Esophagus squamous epithelium (tissue), 5 donors: ENCODE measurements at places on chromosomes 16 and 17. TPM values are rescaled to one million over a fixed set of nuclear protein-coding genes. Genes with fewer than 3 reads are reported as not detected.

DNA sequence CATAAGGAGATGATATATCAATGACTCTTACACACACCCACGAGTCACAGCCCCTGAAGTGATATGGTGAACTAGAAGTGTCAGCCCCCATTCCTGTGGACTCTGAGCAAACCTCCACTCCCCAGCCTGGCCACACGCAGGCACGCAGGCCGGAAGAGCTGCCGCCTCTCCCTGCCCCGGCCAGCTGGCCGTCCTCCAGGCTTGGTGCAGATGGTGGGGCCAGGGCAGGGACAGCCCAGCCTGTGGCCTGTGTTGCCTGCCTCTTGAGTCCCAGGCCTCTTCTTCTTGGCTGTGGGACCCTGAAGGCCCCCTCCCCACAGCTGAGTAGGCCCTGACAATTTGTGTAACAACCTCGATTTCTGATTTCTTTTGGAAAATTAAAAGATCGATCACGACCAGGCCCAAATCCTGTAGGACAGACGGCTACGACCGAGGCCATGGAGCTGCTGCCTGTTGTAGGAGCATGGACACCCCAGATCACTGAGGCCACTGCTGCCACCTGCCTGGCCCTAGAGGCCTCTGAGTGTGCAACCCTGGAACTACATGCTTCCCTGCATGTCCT lies 10.0 kb upstream of the MPRIP start:
- DNase-seq, result no peak

GRCh38 chr16:5234295-5235050 lies 136.9 kb upstream of the EEF2KMT start:
- no peak for DNase-seq

- DNase-seq, result no peak
These were observed 645 bp upstream of the ELMO3 start for GRCh38 chr16:67198238-67198734.

DNA sequence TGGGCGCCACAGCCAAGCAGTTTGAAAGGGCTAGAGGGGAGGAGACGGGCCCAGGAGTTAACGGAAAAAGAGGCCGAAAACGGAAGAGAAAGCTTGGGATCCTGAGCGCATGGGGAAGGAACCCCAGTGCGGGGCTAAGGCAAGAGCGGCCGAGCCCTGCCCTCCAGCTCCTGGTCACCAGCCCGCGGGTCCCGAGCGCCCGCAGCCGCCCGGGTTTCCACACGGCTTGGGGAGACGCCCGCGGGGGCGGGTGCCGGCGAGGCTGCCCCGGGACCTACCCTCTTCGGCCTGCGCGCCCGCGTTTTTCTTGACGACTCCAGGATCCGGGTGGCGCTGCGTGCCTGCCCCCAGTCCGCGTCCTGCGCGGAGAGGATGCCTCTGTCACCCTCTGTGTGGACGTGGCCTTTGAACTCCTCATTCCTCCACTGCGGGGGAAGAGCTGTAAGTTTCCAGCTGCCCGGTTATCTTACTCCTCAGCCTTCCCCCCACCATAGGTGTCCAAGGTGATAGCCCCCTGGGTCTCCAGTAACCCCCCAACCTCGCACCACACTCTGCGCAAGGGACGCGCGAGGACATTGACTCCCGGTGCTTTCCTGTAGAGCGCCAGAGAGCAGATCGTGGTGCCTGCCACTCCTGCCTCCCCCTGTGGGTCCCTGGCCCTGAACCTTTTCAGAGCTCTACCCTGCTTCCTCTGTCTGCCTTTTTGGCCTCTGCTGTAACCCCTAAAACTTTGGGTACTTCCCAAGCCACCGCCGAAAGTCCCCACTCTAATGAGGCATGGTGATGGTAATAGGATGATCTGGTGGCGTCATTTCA lies 1.7 kb upstream of the CDH11 start:
- no peak for DNase-seq

DNA sequence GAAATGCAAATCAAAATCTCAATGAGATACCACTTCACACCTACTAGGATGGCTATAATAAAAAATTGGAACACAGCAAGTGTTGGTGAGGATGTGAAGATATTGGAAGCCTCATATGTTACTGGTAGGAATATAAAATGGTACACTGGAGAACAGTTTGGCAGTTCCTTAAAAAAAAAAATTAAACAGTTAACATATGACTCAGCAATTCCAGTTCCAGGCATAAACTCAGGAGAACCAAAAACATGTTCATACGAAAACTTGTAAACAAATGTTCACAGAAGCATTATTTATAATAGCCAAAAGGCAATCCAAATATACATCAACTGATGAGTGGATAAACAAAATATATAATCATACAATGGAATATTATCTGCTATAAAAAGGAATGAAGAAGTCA lies 28.2 kb downstream of the ZNF652 start:
- DNase-seq, result no peak

DNA sequence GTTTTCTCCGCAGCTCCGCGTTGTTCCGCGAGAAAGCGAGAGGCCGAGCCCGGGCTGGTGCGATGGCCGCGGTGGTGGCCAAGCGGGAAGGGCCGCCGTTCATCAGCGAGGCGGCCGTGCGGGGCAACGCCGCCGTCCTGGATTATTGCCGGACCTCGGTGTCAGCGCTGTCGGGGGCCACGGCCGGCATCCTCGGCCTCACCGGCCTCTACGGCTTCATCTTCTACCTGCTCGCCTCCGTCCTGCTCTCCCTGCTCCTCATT lies 404 bp downstream of the EMC6 start:
- DNase-seq, result no peak

DNA sequence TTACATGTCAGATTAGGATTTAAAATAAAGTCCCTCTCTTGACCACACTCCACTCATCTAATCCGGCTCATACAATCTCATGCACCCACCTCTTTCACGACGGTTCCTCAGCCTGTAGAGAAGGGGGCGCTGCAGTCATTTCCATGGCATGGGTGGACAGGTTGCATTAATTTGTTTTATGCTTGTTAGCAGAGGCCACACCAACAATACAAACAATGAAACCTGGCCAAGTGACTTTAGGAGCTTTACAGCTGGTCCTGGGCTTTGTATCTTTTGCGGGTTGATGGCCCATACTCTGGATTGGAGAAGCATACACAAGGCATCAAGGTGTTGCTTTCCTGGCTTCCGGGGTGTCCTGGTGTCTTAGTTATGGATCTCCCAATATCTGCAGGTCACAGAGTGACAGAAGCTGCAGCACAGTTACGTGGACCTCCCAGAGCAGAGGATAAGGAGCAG lies 9.7 kb upstream of the SNF8 start:
- no peak for DNase-seq

DNA sequence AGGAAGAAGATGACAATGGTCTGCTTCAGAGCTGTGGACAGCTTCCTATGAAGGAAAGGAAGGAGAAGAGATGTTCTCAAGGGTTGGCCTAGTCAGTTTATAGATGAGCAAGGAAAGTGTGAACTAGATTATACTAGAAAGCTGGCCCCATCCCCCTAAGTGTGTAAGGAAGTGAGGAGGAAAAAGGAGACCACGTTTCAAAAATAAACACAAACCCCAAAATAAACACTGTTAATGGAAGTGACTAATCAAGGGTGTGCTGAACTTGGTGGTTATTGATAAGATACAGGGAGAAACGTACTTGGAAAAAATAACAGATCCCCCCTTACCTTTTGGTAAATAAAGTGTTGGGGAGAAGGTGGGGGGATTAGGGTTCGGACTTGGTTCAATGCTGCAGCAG lies 267.1 kb downstream of the SOX9 start:
- no peak for DNase-seq

GRCh38 chr16:29705030-29705429 lies 26.1 kb downstream of the QPRT start:
- DNase-seq, result no peak

DNA sequence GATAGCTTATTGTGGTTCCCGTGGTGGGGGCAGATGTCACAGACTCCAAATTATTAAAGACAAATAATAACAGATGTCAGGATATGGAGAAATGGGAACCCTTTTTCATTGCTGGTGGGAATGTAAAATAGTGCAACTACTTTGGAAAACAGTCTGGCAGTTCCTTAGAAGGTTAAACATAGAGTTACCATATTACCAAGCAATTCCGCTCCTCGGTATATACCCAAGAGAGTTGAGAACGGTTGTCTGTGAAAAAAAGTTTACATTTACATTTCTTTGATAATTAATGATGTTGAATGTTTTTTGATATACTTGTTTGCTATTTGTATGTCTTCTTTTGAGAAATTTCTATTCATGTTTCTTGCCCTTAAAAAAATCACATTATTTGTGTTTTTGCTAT lies 41.2 kb downstream of the OR1D5 start:
- DNase-seq, result no peak

GRCh38 chr17:16488968-16489337 lies 3.0 kb downstream of the LRRC75A start:
- DNase-seq, result no peak

DNA sequence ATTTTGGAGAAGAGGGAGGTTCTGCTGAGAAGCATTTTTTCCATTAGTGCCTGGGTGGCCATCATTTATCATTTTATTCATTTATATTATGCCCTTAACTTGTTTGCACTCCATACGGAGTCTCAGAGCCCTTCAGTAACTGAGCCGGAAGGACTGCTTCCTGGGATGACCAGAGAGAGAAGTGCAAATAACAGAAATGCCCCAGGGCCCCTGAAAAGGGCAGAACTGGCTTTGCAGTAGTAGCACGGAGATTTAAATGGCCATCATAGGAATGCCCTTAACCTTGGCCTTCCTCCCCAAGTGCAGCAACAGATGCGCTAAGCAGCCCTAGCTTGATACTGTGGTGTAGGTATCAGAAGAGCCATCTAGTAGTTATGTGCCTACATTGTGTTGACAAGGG lies 58.5 kb downstream of the NUP93 start:
- DNase-seq, result no peak

CLDN7 gene
- total RNA-seq, result 172 TPM

RCVRN gene
- total RNA-seq, result not detected

CRAMP1 gene
- total RNA-seq, result 8.2 TPM

CHST6 gene
- 6.5 TPM for total RNA-seq
